Suppressor macrophage (primary cell): ENCODE measurements at places on chromosomes 2 and 18.

GRCh38 chr2:61045999-61046398 lies 19.7 kb upstream of the SANBR start:
- DNase-seq = peak; percentile 33

DNA sequence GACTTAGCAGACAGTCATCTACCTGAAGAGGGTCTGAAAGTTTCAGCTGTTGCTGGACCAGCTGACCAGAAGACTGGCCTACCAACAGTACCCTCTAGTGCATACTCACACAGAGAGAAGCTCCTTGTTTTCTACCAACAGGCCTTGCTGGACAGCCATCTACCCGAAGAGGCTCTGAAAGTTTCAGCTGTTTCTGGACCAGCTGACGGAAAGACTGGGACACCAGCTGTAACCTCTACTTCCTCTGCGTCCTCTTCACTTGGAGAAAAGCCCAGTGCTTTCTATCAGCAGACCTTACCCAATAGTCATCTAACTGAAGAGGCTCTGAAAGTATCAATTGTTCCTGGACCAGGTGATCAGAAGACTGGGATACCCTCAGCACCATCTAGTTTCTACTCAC lies 63.2 kb downstream of the ALMS1 start:
- no peak for DNase-seq

DNA sequence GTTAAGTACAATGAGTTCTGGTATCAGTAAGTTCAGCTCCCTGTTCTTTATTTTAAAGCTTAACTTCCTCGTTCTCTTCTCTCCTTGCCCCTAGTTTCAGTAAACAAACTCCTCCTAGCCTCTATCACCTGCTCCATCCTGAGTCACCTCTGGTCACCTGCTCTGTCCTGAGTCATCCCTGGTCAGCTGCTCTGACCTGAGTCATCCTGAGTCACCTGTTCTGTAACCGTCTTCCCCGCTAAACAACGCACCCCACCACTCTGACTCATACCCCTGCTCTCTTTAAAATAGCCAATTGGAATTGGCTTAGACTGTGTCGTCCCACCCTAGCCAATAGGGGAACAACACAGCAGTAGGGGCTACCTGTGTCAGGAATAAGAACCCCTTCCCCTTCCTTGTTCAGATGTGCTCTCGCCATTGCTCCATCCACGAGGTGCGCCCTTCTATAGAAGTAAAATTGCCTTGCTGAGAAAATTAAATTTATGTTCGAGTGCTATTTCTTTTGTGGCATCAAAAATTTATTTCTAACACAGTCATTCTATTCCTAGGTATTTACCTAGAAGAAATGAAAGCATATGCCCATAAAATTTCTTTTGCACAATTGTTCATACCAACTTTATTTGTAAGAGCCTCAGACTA lies 24.9 kb upstream of the RMND5A start:
- peak; percentile 7 for DNase-seq

- DNase-seq = no peak
These were observed 119.2 kb upstream of the CCDC68 start for GRCh38 chr18:55078303-55078932.

- peak; percentile 35 for DNase-seq
These were observed 1108.3 kb upstream of the KLHL29 start for GRCh38 chr2:22276696-22277095.

DNA sequence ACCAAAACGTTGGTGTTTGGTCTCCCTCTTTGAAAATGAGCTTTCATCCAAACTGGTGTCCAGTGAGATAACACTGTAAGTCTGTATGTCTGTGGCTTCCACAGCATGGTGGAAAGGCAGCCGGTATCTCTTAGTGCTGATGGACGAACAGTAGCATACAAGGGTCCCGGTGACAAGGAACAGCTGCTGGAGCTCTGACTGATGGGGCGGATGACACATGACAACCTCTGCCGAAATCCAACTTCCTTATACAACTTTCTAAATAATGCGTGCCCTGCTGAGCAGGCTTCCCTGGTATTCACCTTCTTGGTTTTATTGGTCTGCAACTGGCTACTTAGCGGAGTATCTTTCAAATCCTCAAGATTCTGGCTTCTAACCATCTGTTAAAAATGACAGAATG lies 216.2 kb downstream of the SRBD1 start:
- no peak for DNase-seq

DNA sequence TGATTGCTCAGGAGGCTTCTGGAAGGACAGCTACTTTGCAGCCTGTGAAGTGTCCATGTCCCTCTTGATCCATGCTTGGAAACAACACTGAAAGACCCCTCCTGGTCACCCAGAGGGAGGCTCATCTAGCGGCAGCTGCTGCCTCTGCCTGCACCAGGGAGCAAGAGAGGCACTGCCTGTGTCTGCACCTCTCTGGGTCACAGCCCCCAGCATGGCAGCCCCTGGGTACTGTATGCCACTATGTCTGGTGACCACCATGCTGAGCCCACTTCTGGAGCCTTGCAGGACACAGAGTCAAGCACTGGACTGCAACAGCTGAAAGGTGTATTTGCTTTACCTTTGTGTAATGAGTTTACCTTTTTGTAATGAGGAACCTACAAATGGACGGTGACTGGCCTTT lies 186.3 kb upstream of the MYT1L start:
- no peak for DNase-seq

DNA sequence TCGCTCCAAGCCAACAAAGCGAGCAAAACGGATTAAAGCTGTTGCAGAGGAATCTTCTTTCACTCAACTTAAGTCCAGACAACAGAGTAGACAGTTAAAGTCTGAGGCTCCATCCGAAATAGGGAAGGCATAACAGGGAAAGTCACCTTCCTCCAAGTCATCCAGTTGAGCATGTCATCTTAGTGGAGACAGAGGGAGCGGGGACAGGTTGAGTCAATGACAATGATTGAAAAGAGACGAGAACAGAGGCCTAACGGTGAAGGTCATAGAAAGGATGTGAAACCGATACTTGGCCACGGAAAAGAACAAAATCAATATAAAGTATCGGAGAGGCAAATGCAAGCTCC lies 455 bp downstream of the C18orf32 start:
- peak; percentile 51 for DNase-seq

DNA sequence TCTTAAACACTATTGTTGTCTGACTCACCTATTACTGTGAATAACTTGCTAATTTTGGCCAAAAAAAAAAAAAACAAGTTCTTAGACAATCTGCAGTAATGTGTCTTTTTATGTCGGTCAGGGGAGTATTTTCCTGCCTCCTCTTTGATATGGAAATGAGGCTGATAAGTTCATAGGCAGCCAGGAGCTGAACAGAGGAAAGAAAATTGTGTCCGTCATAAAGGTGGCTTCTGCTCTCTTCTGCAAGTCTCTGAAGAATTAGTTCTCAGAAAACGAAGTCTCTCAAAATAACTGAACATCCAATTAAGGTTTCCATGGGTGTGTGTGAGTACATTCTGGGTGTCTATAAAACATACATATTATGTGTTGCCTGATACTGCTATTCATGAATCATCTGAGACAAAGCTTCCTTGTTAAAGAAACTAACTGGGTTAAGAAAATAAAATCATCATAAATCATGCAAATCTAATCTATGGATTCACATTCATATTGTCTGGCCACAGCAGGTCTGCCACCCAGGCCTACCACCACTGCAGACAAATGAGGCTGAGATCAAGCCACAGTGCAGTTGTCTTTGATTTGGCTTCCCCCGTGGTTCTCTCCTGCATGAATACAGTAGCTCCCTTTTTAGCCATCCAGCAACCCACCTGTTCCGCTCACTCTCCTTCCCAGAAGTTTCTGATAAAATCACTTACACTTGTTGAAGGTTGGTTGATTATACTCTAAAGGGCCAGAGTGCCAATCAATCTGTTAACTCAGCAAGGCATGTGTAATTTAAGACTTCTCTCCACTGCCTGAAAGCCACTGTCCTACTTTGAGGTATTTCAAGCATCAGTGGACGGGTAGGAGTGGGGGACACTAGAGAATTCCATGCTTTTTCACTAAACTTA lies 19.4 kb upstream of the SP5 start:
- no peak for DNase-seq

GRCh38 chr18:9223356-9223755 lies 86.8 kb downstream of the ANKRD12 start:
- no peak for DNase-seq

- no peak for DNase-seq
These were observed 248.9 kb downstream of the TMEM182 start for GRCh38 chr2:103010751-103011150.

DNA sequence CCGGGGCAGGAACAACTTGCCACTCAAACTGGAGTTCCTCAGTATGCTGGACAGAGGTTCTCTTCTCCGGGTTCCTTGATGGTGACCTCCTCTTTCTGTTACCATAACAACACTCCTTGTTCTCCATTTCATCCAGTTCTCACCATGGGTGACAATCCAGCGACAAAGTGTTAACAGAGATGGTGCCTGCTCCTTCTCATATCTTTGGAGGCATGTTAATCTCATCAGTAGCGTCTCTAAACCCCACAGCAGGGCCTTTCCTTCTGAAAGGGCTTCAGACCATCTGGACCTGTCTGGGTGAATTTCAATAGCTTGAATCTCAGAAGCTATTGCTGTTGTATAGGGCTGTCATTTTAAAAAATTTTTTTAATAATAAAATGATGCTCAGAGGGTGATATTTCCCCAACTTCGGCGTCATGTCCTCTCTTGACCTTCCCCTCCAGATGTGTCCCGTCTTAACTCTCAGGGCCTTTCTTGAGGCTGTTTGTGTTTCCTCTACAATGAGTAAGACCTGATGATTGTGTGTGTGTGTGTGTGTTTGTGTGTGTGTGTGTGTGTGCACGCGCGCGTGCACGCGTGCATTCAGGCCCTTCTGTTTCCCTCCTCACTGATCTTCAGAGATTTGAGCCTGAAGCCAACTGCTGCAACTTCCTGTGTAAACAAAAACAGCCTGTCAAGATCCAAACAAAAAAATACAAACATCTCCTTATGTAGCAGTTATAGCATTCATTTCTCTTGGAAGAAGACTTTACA lies 24.3 kb upstream of the CETN1 start:
- no peak for DNase-seq

DNA sequence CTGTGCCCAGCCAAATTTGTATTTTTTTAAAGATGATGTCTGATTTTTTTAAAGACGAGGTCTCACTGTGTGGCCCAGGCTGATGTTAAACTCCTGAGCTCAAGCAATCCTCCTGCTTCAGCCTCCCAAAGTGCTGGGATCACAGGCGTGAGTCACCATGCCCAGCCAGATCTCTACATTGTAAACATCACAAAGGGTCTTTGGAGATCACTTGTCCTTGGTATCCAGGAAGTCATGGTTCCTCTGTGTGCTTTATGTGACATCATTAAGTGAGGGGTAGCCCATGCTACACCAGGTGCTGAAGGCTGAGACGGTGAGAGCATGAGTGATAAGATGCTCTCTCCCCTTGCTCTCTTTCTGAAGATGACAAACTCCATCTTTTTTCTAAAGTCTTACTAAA lies 7.0 kb upstream of the NUP35 start:
- no peak for DNase-seq

GRCh38 chr2:215036314-215036713 lies 102.1 kb downstream of the ABCA12 start:
- no peak for DNase-seq

- DNase-seq = no peak
These were observed 26.4 kb downstream of the RTP5 start for GRCh38 chr2:241895712-241896641.

GRCh38 chr2:156797832-156798231 lies 361.7 kb downstream of the GPD2 start:
- DNase-seq = no peak

DNA sequence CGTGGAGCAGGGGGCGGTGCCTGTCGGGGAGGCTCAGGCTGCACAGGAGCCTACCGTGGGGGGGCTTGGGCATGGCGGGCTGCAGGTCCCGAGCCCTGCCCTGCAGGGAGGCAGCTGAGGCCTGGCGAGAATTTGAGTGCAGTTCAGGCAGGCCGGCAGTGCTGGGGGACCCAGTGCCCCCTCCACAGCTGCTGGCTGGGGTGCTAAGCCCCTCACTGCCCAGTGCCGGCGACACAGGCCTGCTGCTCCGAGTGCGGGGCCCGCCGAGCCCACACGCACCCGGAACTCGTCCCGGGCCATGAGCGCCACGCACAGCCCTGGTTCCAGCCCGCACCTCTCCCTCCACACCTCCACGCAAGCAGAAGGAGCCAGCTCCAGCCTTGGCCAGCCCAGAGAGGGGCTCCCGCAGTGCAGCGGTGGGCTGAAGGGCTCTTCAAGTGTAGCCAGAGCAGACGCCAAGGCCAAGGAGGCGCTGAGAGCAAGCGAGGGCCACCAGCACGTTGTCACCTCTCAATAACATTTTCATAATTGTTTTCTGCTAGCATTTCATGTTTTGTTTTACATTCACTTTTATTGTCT lies 1378.9 kb upstream of the CELF4 start:
- no peak for DNase-seq

DNA sequence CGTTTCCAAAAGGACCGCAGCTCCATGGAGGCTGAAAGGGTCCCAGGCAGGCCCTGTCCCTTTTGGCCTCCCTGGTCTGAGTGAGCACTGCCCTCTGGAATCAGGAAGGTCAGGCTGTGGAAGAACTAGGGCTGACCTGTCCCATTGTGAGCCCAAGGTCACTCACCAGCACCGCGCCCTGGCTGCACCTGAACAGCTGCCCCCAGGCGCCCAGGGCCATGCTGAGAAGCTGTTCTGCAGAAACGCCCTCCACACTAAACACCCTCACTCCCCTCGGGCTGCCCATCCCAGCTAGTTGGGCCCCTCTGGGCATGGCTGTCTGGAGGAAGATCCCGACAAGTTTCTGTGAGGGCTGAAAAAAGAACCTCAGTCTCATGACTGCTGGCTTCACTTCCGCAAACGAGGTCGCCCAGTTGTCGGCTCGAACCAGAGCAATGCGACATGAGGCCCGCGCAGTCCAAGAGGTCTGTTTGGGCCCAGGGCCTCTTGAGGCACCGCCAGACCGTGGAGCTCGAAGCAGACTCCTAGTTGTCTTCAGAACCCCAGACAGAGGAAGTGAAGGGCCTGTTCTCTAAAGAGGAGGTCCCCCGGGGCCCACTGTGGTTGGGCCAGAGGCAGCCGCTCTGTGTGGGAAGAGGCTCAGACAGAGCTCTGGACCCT lies 64.4 kb downstream of the INPP5D start:
- DNase-seq = peak; percentile 61

DNA sequence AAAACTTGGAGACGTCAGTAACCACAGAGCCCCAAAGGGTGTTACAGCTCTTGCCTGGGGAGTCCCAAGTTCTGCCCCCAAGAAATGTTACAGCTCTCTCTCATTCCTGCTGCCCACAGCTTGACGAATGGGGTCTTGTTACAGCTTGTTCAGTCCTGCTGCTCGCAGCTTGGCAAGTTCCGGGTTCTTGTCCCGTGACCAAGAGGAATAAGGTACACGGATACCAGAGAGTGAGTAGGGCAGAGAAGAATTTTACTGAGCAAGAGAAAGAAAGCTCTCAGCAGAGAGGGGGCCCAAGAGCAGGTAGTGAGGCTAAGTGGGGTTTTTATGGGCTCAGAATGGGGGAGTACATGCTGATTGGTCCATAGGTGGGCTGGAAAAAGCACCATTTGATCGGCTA lies 27.2 kb downstream of the SLC39A6 start:
- DNase-seq = no peak

GRCh38 chr2:158187908-158188307 lies 86.2 kb downstream of the UPP2 start:
- DNase-seq = no peak
